SJCRH30 (cell line): ENCODE measurements at places on chromosomes 3 and 15. TPM values are rescaled to one million over a fixed set of nuclear protein-coding genes. Genes with fewer than 3 reads are reported as not detected.

Gene ASB14
- total RNA-seq, result 0.08 TPM in 1 of 2 replicates, not detected in the other

DNA sequence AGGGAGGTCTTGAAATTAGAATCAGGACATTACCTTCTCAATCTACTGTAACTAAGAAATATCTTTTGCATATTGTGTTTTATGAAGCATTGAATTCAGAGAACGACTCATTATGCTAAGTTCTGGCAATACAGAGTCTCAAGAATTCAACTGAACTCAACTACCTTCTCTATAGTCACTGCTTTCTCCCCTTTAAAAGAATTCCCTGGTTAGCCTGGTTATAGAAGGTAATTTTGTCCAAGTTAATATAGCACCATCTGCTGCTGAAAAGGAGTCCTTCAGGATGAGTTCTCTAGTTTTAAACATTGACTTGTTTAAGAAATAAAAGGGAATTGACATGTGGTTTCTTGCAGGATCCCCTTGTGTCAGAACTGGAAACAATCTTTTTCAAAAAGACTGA is 60.2 kb downstream of the IL16 start:
- H3K4me3 ChIP-seq, result no peak overlapping the region
- DNase-seq, result no peak
- H3K36me3 ChIP-seq, result no peaks in the 10 kb centered on the region
- no peaks in the 10 kb centered on the region for H3K27me3 ChIP-seq
- H3K4me1 ChIP-seq, result no peaks in the 10 kb centered on the region; the same call in 1 of the 2 replicates
- H3K27ac ChIP-seq, result no peak overlapping the region

GRCh38 chr15:68789534-68790241 is 31.0 kb downstream of the ANP32A start:
- H3K4me1 ChIP-seq, result no peaks in the 10 kb centered on the region
- no peak overlapping the region for H3K27ac ChIP-seq
- H3K4me3 ChIP-seq, result no peak overlapping the region
- H3K27me3 ChIP-seq, result no peaks in the 10 kb centered on the region

- no peaks in the 10 kb centered on the region for H3K36me3 ChIP-seq
- no peaks in the 10 kb centered on the region for H3K4me1 ChIP-seq
- H3K4me3 ChIP-seq, result no peak overlapping the region
These were observed 44.8 kb downstream of the PDE8A start for GRCh38 chr15:85026304-85027032.

Gene GPR171
- not detected in 2 replicates for total RNA-seq

DNA sequence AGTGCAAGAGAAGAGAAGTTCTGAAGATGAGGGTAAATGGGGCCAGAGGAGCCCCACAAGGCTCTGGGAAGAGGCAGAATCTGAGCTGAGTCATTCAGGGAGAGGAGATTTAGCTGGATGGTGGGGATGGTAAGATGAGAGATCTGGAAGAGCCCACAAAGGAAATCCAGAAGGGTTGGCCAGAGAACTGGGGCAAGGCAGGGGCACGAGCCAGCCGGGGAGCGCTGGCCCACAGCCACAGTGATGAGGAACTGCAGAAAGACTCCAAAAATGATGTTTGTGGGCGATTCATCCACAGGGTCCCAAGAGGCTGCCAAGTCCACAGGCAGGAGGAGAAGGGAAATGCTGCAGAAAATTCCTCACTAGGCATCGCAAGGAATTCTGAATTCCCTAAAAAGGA is 75.9 kb upstream of the ATP2B2 start:
- H3K27me3 ChIP-seq, result no peaks in the 10 kb centered on the region
- no peak overlapping the region for H3K4me3 ChIP-seq
- H3K4me1 ChIP-seq, result no peaks in the 10 kb centered on the region
- no peak overlapping the region for H3K27ac ChIP-seq

- no peaks in the 10 kb centered on the region for H3K27me3 ChIP-seq
- no peak for DNase-seq
- no peak overlapping the region for H3K27ac ChIP-seq
- H3K36me3 ChIP-seq, result no peaks in the 10 kb centered on the region
These were observed 60.9 kb upstream of the ATP11B start for GRCh38 chr3:182732232-182733015.

DNA sequence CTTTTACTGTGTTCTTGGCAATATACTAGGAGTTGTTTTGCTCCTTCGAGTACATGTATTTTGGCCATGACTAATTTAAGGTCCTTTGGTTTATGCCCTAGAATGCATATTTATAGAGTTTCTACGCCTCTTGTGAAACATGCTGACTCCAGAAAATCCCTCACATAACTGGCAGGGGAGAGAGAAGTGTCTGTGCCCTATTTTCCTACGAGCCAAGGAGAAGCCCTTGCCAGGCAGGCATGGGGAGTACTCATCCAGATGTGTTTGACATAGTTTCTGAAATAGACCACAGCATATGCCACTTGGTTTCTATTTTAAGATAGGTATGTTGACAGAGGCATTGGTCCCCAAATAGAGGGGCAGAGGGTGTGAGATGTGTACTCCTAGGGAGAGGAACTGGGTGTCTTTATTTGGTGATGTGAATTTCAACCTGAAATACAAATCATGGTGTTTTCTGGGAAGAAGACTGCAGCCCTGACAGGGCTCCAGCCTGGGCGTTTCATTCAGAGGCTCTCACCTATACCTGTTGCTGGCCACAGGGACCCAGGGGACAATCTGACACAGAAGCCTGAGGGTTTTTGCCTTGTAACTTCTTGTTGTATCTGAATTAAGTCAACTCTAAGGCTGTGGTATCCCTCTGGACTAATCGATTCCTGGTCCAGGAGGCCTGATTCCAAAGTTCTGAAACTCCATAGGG is 267.8 kb upstream of the C2CD4B start:
- no peaks in the 10 kb centered on the region for H3K27me3 ChIP-seq
- H3K4me3 ChIP-seq, result no peak overlapping the region
- H3K36me3 ChIP-seq, result no peaks in the 10 kb centered on the region
- DNase-seq, result no peak
- H3K4me1 ChIP-seq, result peaks cover 1% of the 10 kb centered on the region; the same call in 1 of the 2 replicates
- H3K27ac ChIP-seq, result no peak overlapping the region
